Muscle of leg (tissue), 16 donors: ENCODE measurements at places on chromosomes 7 and 10. TPM values are rescaled to one million over a fixed set of nuclear protein-coding genes. Genes with fewer than 3 reads are reported as not detected.

OR6B1 gene
- not detected for polyA plus RNA-seq

ZNF488 gene
- 5.2 TPM for polyA plus RNA-seq

CYP2C19 gene
- 0.19 TPM for polyA plus RNA-seq

SLC26A3 gene
- polyA plus RNA-seq: not detected

GNGT1 gene
- polyA plus RNA-seq: not detected

KLHL7 gene
- 21.0 TPM for polyA plus RNA-seq

GDF2 gene
- not detected for polyA plus RNA-seq

ASB15 gene
- polyA plus RNA-seq: 5.1 TPM

RSPH10B2 gene
- 0.95 TPM for polyA plus RNA-seq

MRLN gene
- 196 TPM for polyA plus RNA-seq

LRGUK gene
- polyA plus RNA-seq: 0.53 TPM

TMEM270 gene
- not detected for polyA plus RNA-seq

ADAM8 gene
- 1.6 TPM for polyA plus RNA-seq
